ENCODE measurements at places on chromosomes 6 and 20. TPM values are rescaled to one million over a fixed set of nuclear protein-coding genes. Genes with fewer than 3 reads are reported as not detected.

DNA sequence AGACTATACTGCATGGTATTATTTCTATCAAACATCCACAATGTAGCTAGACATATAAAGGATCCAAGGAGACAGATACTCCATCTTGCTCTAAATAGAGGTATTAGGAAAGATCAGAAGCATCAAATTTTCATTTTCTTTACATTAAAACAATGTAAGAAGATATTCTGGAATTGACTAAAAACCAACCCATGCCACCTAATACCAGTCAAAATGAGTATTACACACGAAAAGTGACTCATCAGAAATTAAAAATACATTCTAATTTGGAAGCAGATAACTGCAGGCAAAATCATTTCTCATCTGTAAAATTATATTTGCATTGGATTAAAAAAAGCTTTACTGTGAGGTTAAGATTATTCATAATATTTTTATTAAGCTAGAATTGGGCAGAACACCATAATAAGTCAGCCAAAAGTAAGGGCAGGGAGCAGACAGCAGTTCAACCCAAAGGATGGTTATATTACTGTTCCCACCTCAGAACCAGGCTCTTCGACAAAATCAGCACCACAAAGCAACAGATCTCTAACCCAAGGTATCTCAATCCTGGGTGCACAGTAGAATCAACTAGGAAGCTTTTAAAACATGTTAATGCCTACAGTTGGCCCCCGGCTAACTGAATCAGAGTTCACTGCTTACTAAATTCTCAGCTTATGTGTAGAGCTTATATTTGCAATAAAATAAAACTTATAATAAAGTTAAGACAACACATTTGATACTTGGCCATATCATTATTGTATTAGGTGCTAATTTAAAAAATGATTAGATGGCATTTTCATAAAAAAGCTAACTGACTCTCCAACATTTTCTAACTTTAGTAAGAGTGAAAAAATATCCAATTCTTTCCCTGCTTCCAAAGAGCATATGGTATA lies 35.2 kb downstream of the SAMD3 start:
- H3K27ac ChIP-seq, result no peak overlapping the region
- no peak overlapping the region for H3K4me3 ChIP-seq
- H3K27me3 ChIP-seq, result no peaks in the 10 kb centered on the region
- H3K36me3 ChIP-seq, result peaks cover 1% of the 10 kb centered on the region
- no peaks in the 10 kb centered on the region for H3K4me1 ChIP-seq
- DNase-seq, result no peak

ATP6V1G2 gene
- 4.1 TPM for total RNA-seq

- H3K4me3 ChIP-seq, result no peak overlapping the region
- H3K27me3 ChIP-seq, result no peaks in the 10 kb centered on the region
- DNase-seq, result no peak
- H3K27ac ChIP-seq, result peak overlapping the region; percentile 82
- H3K36me3 ChIP-seq, result peaks cover 12% of the 10 kb centered on the region
- peaks cover 11% of the 10 kb centered on the region for H3K4me1 ChIP-seq
Observed at GRCh38 chr6:121639021-121639420, 203.6 kb downstream of the GJA1 start.

GRCh38 chr20:1688886-1689538 lies 31.4 kb upstream of the SIRPG start:
- H3K27ac ChIP-seq, result no peak overlapping the region
- H3K4me3 ChIP-seq, result no peak overlapping the region
- no peak for DNase-seq
- no peaks in the 10 kb centered on the region for H3K4me1 ChIP-seq

VARS2 gene
- total RNA-seq, result 33.8 TPM

DNA sequence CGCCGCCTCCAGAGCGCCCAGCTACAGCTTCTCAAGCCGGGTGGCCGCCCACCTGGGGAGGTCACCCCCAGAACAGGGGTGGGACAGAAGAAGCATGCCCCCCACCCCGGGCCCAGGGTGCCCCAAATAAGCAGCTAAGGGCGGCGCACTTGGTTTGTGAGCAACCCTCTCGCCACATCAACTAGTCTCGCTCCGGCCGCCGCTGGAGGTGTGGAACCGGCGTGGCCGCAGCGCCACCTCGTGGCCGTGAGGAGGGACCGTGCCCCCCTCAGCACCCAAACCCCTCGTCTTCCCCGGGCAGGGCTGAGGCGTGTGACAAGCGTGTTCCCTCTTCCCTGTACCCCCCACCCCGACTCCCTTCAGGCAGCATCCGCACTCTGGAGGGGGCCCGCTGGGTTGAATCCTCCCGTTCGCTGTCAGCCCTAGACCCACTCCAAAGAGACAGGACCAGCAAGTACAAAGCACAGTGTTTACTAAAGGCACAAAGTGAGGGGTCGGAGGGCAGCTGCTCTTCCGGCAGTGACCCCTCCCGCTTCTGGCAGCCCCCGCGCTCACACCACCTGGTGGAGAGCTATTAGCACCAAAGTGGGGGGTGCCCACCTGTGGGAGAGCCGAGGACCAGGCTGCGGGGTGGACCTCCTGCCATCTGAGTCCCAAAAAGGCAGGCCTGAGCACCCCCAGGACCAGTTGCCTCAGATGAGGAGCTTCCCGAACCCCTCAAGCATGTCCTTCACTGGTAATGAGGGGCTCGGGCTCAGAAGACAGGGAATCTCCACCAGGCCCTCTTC lies 45.4 kb downstream of the MDFI start:
- DNase-seq, result peak; percentile 92
- no peaks in the 10 kb centered on the region for H3K27me3 ChIP-seq

DNA sequence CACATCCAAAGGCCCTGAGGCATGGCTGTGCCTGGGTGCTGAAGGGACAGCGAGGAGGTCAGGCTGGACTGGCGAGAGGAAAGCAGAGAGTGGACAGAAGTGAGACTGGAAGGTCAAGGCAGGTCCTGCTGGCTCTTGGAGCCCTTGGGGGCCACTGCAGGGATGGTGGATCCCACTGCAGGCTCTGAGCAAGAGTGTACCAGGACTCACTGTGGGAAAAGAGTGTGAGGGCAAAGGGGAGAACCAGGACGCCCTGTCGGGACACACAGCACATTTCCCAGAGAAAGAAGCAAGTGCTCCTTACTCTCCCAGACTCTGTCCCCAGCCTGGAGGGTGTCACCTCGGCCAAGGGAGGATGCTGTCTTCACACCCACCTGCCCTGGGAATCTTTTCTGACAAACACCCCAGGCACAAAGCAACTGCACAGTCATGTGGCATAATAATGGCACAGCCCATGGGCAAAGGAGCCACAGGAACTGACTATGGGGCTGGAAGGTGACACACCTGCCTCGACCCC lies 172.3 kb upstream of the CST7 start:
- peak; percentile 51 for DNase-seq
- H3K27ac ChIP-seq, result no peak overlapping the region
- peaks cover 3% of the 10 kb centered on the region for H3K36me3 ChIP-seq

KCNK15 gene
- total RNA-seq, result 0.59 TPM

- H3K4me3 ChIP-seq, result peak overlapping the region; percentile 18
- H3K4me1 ChIP-seq, result peaks cover 55% of the 10 kb centered on the region
- peak overlapping the region; percentile 87 for H3K27ac ChIP-seq
- H3K27me3 ChIP-seq, result no peaks in the 10 kb centered on the region
Observed at GRCh38 chr6:129672881-129673631, 36.9 kb downstream of the ARHGAP18 start.

RAB32 gene
- 80.6 TPM for total RNA-seq

GRCh38 chr6:140441256-140441655 lies 1066.8 kb upstream of the CITED2 start:
- H3K4me1 ChIP-seq, result peaks cover 51% of the 10 kb centered on the region
- no peak for DNase-seq
- H3K27ac ChIP-seq, result peak overlapping the region; percentile 0
- no peaks in the 10 kb centered on the region for H3K36me3 ChIP-seq
- H3K4me3 ChIP-seq, result no peak overlapping the region

- DNase-seq, result no peak
- H3K4me3 ChIP-seq, result no peak overlapping the region
- H3K4me1 ChIP-seq, result peaks cover 41% of the 10 kb centered on the region
- H3K27me3 ChIP-seq, result no peaks in the 10 kb centered on the region
- peak overlapping the region; percentile 75 for H3K27ac ChIP-seq
Observed at GRCh38 chr6:36436466-36436865, 6.2 kb downstream of the PXT1 start.

DNA sequence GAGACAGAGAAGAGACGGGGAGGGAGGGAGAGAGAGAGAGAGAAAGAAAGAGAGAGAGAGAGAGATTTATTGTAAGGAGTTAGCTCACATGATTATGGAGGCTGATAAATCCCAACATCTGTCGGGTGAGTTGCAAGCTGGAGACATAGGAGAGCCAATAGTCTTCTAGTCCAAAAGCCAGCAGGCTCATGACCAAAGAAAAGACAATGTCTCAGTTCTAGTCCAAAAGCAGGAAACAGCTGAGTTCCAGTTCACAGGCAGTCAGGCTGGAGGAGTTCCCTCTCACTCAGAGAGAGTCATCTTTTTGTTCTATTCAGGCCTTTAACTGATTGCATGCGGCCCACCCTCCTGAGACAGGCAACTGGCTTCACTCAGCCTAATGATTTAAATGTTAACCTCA lies 416.6 kb downstream of the PREX1 start:
- H3K36me3 ChIP-seq, result no peaks in the 10 kb centered on the region
- no peak overlapping the region for H3K4me3 ChIP-seq
- H3K27me3 ChIP-seq, result peaks cover 48% of the 10 kb centered on the region

GLP1R gene
- not detected for total RNA-seq

XKR7 gene
- not detected for total RNA-seq

FRMD1 gene
- not detected for total RNA-seq

OR2B6 gene
- total RNA-seq, result not detected

PRSS16 gene
- 1.1 TPM for total RNA-seq

DNA sequence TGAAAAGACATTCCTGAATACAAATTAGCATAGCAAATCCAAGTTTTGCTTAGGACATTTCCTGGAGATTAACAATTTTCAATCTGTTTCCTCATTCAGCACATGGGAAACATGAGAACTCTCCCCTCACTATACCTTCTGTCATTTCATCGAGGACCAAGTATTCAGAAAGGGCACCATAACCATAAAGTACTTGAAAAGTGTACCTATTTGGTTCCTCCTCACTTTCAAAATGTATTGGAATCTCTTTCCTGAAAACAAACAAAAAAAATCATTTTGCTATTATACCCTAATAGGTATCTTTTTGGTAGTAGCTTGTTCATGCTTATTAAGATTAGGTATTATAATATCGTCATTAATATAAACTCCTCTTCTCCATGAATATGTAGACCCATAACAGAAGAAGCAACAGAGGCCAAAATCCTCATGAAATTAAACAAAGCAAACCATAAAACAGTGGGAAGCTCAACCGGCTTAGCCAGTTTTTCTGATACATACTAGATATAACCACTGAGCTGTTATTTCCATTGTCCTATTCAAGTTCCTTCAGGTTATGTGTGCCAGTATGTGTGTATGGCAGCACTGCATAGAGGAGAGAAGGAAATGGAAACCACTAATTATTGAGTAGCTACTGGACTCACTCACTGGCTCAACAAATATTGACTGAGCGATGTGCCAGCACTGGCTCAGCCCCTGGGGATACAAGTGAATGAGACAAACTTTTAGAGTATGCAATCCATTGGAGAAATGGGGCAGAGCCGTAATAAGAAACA lies 274.0 kb downstream of the MAFB start:
- H3K36me3 ChIP-seq, result no peaks in the 10 kb centered on the region
- H3K27me3 ChIP-seq, result peaks cover 17% of the 10 kb centered on the region
- DNase-seq, result no peak
- no peak overlapping the region for H3K27ac ChIP-seq

IRAK1BP1 gene
- total RNA-seq, result 1.3 TPM

GRCh38 chr6:168120390-168121302 lies 41.6 kb upstream of the FRMD1 start:
- H3K36me3 ChIP-seq, result no peaks in the 10 kb centered on the region
- no peaks in the 10 kb centered on the region for H3K4me1 ChIP-seq
- peaks cover 2% of the 10 kb centered on the region for H3K27me3 ChIP-seq
- H3K4me3 ChIP-seq, result no peak overlapping the region

PSORS1C2 gene
- not detected for total RNA-seq

NOX3 gene
- not detected for total RNA-seq

DNA sequence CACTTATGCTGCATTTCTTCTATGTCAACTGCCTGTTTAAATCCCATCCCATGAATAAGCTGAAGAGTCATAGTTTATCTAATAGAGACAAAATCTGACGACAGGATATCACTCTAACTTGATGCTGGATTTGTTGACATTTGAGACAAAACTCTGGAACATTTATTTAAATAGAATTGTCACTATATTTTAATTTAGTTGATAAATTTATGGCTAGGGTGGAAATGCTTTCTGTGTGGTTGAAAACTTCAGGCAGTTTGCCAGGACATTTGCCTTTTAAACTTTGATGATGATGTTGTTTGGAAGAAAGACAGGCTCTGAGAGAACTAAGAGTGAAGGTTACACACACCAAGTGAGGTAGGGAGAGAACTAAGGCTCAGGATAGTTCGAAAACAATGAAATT lies 68.1 kb downstream of the GJA1 start:
- no peaks in the 10 kb centered on the region for H3K36me3 ChIP-seq
- peak overlapping the region; percentile 74 for H3K27ac ChIP-seq
- no peak for DNase-seq
- no peak overlapping the region for H3K4me3 ChIP-seq

ADGRF1 gene
- total RNA-seq, result not detected

BANF2 gene
- not detected for total RNA-seq

GRCh38 chr6:3698021-3698420 lies 53.5 kb downstream of the PXDC1 start:
- H3K4me1 ChIP-seq, result peaks cover 34% of the 10 kb centered on the region
- DNase-seq, result no peak
- H3K27me3 ChIP-seq, result no peaks in the 10 kb centered on the region
- peak overlapping the region; percentile 87 for H3K27ac ChIP-seq

DNA sequence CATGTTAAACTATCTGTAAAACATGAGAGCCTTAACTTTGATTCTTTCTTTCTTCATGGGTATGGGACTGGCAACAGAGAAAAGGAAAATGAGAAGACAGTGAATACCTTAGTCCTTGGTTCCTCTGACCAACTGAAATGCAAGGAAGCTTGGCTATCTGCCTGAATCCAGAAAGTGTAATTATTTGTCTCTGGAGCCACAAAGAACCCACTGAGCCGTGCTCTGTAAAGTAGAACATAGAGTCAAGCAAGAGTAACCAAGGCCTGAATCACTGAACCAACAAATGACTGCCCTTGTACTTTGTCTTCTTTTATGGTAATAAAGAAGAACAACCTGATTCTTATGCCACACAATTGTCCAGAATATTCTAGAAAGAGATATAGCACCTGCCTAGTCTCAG lies 27.6 kb downstream of the PKHD1 start:
- H3K4me3 ChIP-seq, result no peak overlapping the region
- no peaks in the 10 kb centered on the region for H3K36me3 ChIP-seq
- H3K27ac ChIP-seq, result no peak overlapping the region
- H3K27me3 ChIP-seq, result peaks cover 13% of the 10 kb centered on the region

DNA sequence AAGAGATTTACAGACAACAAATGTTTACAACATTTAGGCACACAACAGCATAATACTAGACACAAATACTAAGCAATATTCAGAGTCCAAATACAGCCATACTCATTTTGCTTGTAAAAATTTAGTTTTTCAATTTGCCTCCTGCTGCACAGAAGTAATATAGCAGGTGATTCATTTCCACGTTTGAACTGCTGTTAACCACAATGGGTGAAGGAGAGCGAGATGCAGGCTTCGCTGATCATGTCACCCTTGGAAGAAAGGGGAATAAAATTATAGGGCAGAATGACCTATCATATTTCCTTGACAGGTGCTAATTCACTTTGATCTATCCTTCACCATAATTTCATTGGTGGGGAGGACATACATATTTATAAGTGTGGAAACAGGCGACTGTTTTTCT lies 643.8 kb upstream of the AGPAT4 start:
- H3K27ac ChIP-seq, result no peak overlapping the region
- no peak overlapping the region for H3K4me3 ChIP-seq

PPARD gene
- total RNA-seq, result 25.9 TPM

All from chondrocyte (in vitro differentiated cells).